Inflammatory macrophage treated with lipopolysaccharide for 1 hour (primary cell): ENCODE measurements at places on chromosomes 16 and 17.

DNA sequence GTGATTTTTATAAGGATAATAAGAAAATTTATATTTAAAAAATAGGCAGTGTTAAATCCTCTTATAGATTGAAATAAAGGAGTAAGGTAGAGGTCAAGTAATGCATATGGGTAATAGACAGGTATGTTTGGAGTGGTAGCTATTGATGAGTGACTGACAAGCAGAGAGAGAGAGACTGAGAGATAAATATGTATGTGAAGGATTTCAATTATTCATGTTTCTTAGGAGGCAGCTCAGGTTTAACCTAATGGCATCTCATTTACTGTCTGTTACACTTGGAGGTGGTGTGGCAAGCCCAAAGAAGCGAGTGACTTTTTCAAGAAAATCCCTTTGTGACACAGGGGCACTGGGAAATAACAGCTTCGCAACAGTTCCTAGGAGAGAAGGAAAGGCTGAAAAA is 120.2 kb downstream of the KIF2B start:
- DNase-seq: no peak

DNA sequence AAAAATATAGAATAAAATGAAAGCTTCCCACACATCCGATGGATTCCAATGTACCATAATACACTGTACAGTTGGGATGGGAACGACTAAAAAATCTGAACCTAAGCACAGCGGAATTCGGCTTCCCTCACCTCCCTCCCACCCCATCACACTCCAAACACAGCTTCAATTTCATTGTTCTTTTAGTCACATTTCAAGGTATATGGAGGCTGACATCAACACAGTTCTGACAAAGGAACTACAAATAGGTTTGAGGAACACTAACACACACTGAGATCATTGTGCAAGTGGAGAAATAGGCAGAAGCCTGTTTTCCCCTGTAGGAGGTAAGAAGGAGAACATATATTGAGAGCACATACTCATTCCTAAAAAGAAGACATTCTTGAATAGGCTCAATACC is 85.1 kb downstream of the WDR59 start:
- DNase-seq: no peak

- DNase-seq: no peak
Observed at GRCh38 chr16:50980666-50981065, 170.4 kb downstream of the SALL1 start.

DNA sequence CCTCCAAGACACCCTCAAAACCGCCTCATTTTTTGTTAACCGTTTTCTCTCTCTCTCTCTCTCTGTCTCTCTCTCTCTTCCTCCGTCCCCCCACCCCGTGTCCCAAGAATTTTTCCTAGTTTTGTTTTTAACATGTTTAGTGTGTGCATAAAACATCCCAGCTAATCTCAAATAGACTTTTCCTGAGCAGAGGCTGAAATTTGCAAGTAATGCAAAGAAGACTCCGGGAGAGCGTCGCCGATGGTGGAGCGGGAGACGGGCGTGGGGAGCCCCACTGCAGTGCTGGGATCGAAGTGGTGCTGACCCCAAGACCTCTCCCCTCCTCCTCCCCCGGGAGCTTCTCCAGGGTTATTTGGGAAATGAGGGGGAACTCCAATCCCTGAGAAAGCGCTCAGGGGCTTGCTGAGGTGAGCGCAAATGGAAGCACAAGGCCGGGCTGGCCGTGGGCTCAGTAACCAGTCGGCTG is 4.7 kb upstream of the DLX4 start:
- DNase-seq: no peak

GRCh38 chr17:29929006-29929532 is 959 bp downstream of the SSH2 start:
- DNase-seq: peak; percentile 27

DNA sequence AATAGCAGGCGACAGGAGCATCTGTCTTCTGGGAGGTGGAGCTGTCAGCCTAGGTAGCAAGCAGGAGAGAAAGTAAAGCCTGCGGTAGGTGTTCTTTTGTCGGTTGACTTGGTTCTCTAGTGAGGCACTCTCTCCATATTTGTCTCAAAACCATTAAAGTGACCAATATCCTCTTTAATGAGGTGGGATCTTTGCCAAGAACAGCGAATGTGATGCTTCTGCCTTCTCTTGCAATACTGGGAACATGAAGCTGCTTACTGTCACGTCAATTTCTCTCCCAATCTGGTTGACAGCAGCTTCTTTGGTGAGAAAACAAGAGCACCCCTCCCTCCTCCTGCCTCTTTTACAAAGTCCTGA is 176.7 kb downstream of the ABCC12 start:
- no peak for DNase-seq

- no peak for DNase-seq
Observed at GRCh38 chr17:79205688-79206205, 131.1 kb downstream of the ENGASE start.

DNA sequence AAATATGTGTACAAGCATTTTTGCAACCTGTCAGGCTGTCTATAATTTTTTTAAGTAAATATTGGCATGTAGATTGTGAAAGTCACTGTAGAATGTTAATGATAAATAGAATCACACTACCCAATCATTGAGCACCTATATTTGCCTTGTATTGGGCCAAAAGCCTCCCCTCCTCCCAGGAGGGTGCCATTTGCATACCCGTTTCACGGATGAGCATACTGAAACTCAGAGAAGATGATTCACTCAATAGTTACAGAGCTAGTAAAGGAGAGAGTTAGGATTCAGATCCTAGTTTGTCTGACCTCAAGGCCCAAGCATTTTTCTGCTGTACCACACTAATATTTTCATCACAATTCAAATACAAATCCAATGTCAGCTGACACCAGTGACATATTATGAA is 299.7 kb upstream of the CDH11 start:
- no peak for DNase-seq

DNA sequence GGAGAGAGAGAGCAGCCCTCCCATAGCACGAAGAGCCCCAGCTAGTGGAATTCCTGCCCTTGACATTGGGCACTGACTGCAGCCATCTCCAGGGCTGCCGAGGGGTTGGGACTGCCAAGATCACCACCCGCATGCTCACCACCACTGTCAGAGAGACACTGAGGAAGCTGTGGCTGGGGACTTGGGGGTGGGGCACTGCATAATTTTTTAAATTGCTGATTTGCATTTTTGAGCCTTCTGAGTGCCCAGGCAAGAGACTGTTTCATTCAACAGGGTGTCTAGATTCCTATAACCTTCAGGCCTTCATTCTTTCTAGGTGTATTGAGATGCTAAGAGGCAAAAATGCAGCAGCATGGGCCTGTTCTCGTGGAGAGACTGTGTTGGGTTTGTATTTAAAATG is 9.0 kb upstream of the EPX start:
- no peak for DNase-seq

GRCh38 chr16:977081-977701 is 4.4 kb upstream of the SOX8 start:
- DNase-seq: no peak

DNA sequence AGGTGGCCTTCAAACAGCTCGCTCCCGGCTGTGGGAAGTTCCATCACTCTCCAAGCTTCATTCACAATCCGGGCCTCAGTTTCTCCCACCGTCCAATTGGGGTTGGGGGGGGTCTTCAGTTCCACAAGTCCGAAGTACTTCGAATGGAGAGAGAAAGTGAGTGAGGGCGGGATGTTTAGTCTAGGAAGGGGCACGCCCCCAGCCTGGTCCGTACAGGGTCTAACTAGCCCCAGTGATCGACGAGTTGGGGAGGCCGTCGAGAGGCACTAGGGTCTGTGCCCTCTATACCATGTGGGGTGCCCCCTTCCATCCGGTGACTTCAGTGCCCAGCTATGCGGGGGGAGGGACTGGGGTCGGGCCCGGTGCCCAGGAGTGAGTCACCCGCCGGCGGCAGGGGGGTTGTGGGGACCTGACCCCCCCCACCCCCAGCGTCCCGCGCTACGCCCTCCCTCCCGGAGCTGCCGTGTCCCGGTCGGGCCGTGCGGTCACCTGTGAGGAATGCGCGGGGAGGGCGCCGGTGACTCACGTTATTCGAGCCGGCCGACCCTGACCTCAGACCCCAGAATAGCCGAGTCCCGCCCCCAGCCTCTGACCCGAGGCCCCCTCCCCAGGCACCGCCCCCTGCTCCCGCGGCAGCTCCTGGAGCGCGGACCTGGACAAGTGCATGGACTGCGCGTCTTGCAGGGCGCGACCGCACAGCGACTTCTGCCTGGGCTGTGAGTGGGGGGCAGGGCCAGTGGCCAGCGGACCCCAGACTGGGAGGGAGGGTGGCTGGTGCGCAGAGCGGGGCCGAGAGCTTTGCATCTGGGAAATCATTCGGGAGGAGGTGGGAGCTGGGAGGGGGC is 658 bp downstream of the TNFRSF12A start:
- DNase-seq: no peak

GRCh38 chr16:14378689-14379467 is 251.2 kb downstream of the PARN start:
- no peak for DNase-seq

DNA sequence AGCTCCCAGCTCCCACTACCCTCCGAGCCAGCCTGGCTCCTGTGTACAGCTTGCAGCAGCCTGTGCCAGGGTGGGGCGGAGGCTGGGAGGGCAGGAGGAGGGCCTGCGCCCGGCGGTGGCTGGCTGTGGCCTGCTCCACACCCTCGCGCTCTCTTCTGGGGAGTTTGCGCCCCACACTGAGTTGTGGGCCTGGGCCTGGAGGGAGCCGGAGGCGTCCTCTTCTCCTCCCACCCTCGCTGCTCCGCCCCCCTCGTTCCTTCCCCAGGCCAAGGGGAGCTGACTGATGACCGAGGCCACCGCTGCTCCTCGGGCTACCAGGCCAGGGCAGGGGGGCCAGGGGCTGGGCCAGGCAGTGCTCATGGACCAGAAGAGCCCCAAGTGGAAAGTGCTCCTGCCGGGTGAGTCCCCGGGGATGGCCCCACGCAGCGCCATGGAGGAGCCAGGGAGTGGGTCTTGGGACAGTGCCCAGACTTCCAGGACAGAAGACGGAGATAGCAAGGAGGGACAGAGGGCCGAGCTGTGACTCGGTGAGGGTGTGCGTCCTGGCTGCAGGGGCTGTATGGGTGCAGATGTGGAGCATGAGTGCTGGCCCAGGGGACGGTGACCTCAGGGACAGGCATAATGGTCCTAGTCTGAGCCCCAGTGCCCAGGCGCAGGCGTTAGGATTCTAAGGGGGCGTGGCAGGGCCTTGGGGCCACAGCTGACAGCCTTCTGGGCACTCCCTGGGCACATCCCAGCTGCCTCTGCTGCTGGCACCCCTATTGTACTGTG is 242.1 kb upstream of the GSE1 start:
- no peak for DNase-seq

GRCh38 chr16:64962786-64963185 is 159.1 kb downstream of the CDH11 start:
- DNase-seq: no peak

- DNase-seq: no peak
Observed at GRCh38 chr16:89000207-89000959, 23.4 kb upstream of the CBFA2T3 start.

DNA sequence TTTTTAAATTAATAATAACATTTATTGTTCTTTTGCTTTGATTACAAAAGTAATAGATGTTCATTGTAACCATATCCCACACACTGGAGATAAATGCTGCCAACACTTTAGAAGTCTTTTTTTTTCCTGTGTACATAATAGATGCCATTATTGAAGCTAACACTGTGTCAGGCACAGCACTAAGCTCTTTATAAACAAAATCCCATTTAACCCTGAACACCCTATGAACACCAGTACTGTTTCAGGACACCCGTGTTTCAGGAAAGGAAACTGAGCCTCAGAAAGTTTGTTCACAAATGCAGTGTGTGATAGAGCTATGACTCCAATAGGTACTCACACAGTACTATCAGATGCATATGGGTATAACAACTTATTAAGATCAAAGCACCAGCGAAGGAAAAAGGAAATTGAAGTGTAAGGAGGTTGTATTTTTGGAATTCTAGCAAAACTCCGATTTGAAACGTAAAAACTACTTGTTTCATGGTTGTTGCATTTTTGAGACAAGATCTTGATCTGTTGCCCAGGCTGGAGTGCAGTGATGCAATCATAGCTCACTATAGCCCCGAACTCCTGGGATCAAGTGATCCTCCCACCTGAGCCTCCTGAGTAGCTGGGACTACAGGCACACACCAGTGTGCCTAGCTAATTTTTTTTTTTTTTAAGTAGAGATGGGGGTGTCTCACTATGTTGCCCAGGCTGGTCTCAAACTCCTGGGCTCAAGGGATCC is 2.0 kb upstream of the KIFC3 start:
- DNase-seq: no peak

DNA sequence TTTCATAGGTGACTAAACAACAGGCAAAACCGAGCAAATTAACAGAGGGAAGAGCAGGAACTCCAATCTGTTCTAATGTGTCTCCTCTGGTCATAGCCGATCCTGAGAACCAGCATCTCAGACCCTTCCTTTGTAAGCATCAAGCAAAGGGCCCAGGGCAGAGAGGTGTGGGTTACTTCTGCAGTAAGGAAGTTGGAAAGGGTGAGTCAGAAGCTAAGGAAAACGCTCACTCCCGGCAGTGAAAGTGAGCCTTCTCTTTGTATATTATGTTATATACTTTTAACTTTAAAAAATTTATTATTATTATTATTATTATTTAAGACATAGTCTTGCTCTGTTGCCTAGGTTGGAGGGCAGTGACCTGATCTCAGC is 77.7 kb downstream of the MRM3 start:
- DNase-seq: no peak

DNA sequence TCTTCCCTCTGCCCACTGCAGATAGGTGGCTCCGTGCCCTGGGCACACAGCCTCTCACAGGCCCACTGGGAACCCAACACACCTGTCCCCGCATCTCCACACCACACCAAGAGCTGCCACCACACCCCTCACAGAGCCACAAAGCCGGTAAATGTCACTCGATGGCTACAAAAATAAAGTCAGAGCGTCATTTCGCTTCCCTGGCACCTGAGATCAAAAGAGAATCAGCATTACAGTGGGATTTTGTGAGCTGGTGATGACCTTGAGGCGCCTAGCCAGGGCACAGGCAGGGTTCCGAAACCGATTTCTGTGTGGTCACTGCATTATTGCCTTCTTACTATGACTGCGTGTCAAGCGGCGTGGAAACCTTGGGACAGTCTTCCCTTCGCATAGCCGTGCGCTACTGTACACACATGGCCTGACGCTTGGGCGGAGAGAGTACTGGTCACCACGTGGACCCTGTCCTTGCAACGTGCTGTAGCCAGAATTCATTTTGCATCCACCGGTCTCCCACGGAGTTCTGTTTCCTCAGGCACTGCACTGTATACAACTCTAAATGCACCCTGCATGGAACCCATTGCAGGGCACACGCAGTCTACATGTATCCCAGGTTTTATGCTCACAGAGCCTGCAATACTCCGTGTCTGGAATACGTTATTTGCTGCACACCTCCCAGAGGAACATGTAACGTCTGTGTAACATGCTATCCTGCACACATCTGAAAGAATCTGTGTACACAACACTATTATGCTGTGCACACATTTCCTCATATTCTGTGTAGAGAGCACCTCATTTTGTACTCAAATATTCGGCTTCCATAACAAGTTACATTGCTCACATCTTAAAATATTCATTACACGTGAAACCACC is 5.8 kb upstream of the FOXF1 start:
- no peak for DNase-seq

DNA sequence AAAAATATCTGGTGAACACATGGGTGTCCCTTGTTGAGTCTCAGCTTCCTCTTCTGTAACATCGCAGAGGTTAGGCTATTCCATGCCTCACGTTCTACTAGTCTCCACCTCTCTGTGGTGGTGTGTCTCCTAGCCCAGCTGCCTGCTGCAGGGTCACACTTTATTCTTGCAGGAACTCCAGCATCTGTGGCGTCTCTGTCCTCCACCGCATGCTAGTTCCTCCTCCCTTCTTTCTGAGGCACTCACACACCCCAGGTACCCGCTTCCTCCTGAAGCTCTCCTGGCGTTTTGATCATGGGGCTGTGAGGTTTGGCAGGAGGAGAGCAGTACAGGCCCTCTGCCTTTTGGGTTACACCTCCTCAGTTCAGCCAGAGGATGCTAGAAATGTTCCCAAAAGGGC is 9.9 kb upstream of the TEX2 start:
- no peak for DNase-seq
